ENCODE measurements at places on chromosomes 1 and 21.

DNA sequence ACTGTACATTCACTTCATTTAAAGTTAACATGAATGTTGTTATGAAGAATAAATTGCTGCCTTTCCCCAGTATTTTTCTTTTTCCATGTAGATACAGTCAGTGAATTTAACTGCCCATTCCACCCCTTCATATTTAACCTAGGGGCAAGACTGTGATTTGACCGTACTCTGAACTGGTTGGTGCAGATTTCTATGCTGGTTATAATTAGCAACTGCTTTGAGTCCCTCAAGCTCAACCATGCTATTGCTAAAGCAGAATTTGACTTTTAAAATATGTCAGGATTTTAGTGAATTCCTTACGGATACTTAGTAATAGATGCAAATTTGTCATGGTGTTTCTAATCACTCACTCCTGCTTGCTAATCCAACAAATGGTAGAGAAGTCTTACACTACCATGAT is 57.2 kb downstream of the IGSF5 start:
- DNase-seq, result no peak

DNA sequence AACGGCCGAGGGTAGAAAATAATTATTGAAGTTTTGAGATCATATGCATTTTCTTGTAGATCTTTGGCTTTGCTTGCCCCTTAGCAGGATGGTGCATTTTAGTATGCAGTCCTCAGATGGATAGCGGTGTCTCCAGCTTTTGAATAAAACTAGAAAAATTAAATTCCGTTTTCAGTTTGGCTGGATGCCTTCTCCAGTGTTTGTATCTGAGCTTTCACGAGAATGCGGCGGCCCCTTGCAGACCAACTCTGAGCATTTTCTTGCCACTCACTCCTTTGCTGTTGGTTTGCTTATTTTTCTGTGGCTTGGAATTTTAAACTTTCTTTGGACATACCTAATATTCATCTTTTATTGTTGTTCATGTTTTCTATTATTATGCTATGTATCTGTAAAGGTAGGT is 192.6 kb downstream of the NFIA start:
- no peak for DNase-seq

- DNase-seq, result no peak
These were observed 1.7 kb upstream of the FMN2 start for GRCh38 chr1:240090014-240090413.

DNA sequence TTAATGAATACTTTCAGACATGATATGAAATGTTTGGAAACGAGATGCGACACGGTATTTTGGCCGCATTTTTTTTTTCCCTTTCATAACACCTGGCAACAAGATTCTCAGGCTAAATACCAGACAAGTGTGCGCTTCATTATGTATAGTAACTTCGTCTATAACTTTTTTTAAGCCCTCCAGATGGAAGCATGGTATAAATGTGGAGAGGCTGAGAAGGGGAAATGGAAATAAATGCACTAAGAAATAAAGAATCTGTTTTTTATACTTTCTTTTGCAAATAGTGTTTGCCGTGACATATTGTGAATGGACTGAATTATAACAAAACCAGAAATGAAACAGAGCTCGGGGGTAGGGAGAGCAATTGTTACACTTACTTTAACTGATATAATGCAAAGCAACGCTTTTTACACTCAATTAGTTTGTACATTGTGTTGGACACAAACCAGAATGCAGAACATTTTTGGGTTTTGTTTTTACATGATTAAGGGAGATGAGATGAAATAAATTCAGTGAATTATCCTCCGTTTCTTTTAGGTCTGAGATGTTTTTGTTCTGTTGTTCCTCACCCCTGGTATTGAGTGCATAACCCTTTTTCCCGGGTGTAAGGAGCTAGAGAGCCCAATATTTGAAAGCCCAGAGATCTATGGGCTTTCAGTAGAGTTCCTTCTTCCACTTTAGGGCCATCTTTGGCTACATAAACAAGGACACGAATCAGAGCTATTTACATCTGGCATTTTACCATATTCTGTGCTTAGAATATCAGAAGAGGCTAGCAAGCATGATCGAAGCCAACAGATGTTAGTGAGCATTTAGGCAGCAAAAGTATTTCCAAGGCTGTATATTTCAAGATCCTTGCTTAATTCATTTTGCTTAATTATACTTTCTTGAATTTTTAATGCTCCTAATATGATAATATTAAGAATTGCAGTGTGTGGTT is 478.0 kb downstream of the CAMTA1 start:
- DNase-seq, result no peak

DNA sequence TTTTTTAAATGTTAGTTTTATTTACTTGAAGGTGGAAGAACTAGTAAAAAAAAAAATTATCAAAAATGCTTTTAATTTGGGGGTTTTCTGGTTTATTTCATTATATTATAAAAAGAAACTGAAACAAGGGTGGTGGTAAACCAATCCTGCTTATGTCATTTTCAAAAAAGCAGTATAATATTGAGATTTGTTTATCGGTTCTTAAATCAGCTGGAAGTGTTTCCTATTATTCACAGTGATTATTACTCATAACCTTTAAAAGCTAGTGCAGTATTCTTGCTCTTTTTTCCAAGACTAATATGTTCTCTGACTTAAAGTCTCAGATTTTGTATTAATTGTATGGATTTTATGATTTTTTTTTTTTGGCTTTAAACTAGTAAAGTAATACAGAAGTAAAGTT is 5.4 kb upstream of the LRRC40 start:
- DNase-seq, result no peak

GRCh38 chr1:149883598-149884247 is 15.6 kb upstream of the BOLA1 start:
- DNase-seq, result no peak
